ENCODE measurements at places on chromosomes 7 and 10.
A peak's percentile ranks its signal among the peaks of the same experiment; 100 is the strongest.

DNA sequence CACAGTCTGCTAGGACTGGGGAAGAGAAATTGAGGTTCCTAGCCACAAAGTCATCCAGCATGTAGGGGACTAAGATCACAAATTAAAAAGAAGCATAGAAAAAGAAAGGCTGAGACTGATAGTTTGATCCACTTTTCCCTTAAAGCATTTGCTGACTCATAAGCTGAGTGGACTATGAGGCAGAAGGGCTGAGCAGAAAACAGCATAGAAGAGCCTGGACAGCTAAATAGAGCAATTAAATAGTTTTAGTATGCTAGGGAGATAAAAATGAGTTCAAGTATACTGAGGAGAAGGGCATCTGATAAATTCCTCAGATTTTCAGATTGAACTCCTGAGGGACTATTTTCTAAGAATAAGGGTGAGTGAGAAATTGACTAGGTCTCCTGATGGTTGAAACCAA lies 155.9 kb upstream of the EGR2 start:
- no peak for DNase-seq

- no peak for DNase-seq
These were observed 15.9 kb downstream of the ZNF3 start for GRCh38 chr7:100065452-100066186.

- DNase-seq = no peak
These were observed 165.8 kb upstream of the KLF6 start for GRCh38 chr10:3950676-3951275.

- peak; percentile 74 for DNase-seq
These were observed 108.5 kb upstream of the ANLN start for GRCh38 chr7:36280840-36281812.

- no peak for DNase-seq
These were observed 95.9 kb downstream of the ZNRF2 start for GRCh38 chr7:30380294-30380693.

GRCh38 chr10:73965890-73966768 lies 31.8 kb upstream of the VCL start:
- DNase-seq = peak; percentile 98

DNA sequence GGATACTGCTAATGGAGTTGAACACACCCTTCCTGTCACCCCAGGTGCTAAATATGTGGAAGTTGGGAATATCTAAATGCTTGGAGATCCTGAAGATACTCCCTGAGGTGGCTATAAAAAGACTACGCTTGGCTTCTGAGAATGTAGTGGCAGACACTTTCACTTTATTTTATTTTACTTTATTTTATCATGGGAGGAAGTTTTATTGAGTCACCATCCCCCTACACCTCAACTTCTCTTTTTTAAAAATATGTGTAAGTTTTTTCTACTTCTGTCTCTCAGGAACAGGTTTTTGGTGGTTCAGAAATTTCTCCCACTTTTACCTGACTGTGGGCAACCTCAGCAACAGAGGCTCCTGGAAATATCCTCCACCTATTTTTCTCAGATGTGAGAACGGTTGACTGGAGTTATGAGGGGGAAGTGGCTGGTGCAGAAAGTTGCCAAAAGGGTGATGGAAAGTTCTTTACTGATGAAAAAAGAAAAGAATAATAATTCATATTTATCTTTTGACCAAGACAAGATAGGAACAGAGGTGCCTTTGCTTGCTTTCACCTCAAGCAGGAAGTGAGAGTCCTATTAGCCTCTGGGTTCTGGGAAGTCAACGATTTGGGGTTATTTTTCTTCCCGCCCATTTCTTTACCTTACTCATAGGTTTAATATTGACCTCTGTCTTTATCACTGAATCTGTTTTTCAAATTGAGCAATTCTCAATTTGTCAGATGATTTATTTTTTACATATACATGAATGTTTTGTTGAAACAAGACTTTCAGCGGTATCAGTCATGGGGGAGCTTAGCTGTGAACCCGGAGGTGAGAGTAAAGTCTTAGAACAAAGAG lies 103.6 kb downstream of the AHR start:
- no peak for DNase-seq

DNA sequence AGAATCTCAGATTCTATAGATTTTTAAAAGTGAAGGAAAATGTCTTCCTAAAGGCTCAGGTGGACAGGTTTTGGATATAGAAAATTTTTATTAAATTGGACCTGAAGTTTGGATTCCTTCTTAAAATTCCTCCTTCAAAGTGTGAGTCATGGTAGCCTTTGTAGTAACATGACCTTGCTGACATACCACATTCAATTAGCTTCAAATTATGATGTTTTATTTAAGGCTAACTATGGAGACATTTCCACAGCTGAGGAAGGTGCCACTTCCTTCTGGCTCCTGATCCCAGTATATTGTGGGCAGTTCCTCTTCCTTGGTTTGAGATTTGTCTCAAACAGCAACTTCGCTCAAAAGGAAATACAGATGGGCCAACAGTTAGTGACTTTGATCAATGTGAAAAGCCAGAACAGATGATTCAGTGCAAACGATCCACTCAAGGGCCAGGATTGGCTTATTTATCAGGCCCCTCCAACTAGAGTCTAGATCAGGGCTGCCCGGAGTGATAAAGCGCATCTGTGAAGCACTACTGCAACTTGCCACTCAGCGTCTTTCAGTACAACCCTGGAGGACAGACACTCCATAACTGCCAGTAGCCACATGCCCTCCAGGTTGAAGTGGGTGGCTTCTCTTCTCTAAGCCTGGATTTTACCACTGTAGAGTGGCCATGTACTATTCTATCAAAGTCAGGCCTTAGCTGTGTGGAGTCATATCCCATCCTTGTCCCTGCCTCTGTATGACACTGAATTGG lies 573.5 kb downstream of the KIF20B start:
- no peak for DNase-seq

- DNase-seq = peak; percentile 16
These were observed 19.0 kb upstream of the COL1A2 start for GRCh38 chr7:94375691-94376090.

GRCh38 chr7:23343806-23344475 lies 44.8 kb downstream of the MALSU1 start:
- no peak for DNase-seq

- DNase-seq = no peak
These were observed 62.8 kb downstream of the ADARB2 start for GRCh38 chr10:1674501-1674900.

- no peak for DNase-seq
These were observed 41.2 kb downstream of the PARD3 start for GRCh38 chr10:34773636-34774630.

- no peak for DNase-seq
These were observed 32.4 kb downstream of the TMEM243 start for GRCh38 chr7:87187120-87187519.

- DNase-seq = no peak
These were observed 14.5 kb downstream of the PALD1 start for GRCh38 chr10:70492786-70493659.

GRCh38 chr7:15749631-15750030 lies 63.1 kb upstream of the MEOX2 start:
- DNase-seq = no peak

DNA sequence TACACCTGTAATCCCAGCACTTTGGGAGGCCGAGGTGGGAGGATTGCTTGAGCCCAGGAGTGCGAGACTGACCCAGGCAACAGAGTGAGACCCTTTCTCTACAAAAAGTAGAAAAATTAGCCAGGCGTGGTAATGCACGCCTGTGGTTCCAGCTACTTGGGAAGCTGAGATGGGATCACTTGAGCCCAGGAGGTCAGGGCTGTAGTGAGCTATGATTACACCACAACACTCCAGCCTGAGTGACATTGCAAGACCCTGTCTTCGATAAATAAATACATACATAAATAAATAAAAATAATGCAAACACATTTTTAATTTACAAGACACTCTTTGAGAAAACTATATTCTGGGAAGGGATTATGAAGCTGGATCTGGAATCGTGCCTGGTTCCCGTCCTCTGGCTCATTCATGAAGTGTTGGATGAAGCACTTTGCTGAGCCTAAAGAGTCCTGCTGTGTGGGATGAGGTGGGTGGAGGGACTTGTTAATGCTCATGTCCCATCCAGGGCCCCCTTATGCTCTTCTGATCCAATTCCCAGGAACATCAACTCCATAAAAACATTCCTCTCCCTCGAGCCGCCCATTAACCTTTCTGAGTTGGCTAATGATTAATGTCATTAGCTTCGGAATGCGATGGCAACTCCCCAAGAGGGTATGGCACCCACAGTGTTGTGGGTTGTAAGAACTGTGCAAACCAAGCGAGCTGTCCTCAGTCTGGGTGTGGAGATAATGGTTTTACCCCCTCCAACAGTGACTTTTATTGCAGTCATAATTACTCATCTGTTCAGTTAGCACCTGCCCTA lies 236.3 kb downstream of the BAMBI start:
- DNase-seq = peak; percentile 95

DNA sequence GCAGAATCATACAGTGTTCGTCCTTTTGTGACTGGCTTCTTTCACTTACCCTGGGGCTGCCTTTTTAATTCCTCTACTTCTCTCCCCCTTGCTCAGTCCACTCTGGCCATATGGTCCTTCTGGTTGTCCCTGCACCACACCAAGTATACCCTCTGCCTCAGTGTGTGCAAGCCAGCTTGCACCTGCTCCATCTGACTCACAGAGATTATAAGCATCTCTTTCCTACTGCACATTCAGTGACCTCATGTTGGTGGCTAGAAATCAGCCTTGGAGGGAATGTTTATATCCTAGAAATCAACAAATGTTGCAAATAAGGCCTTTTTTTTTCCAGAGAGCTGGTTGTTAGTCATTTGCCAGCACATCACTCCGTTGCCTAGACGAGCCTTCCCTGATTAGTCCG lies 67.5 kb upstream of the C10orf90 start:
- no peak for DNase-seq

DNA sequence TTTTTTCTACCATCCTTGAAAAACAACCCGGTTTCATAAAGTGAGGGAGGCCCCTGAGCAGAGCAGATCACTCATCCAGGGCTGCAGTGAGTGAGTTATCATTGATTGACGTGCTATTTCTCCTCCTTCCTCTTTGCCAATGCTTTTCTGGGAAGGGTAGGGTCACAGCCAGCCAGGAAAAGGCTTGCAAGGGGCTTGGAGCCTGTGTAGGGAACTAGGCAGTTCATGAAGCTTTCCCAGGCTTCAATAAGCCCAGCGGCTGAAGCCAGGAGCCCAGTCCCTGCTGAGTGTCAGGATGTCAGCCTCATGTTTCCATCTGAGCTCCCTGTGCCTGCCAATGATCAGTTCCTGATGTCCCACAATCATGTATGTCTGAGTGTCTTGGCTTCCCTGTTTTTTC lies 584.7 kb downstream of the GALNT17 start:
- no peak for DNase-seq

DNA sequence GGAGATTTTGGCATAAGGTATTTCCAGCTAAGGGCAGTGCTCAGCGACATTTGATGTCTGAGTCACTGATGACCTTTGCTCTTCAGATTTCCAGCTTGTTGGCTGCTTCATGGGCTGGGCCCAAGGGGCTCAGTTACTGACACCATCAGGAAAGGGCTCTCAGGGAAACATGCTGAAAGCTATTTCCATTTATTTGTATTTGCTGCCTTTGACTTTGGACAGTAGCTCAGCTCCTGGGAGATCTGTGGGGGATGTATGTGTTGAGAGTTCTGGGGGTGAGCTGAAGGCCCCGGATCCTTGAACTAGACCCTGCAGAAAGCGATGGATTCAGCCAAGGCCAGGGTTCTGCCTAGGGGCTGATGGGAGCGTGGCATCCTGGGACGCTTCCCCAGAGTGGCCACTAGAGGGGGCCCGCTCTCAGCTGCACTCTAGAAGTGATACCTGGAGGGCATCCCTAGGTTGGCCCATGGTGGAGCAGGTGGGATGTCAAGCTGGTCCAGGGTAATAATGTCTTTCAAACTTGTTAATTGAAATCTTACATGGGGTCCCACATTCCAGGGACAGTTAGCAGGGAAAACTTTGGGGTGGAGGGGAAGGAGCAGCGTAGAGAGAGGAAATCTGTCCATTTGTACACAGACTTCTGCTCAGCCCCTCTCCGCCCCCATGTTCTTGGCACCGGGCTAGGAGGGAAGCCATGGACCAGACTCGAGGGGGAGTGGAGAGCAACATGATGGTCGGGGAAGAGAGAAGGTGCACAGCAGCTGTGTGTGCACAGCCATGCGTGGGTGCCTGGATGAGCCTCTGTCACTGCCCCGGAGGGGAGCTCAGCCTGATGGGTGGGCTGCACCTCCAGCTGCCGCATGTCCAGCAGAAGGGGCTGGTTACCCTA lies 3.0 kb upstream of the BTBD16 start:
- DNase-seq = peak; percentile 33

DNA sequence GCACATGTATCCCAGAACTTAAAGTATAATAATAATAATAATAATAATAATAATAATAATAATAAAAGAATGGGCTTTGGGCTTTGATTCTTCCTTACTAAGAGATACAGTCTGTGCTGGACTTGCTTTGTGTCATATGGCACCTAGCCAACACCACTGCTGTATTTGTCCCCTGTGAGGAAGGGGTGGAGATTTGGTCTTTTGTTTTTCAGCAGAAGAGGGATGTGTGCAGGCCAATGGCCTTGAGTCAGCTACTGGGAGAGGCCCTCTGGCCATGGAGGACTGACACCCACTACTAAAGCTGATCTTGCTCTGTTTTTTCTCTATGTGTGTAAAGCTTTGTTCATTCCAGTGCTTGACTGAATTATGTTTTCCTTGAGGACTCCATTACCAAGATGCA lies 573.0 kb upstream of the PCDH15 start:
- no peak for DNase-seq

DNA sequence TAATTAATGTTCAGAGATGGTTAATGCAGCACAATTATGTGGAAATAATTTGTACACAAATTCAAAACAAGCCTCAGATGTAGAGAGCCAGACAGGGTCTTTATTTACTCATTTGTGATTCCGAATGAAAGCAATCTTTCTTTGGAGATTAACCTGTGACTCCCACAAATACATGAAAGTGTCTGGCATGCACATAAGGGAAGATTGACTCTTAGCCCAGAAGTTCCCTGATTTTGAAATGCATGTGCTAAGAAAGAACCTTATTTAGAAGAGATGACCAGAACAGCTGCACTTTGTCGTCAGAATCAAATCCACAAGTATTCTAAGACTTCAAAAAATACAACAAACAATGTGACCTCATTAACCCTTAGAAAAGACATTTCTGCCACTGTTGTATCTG lies 45.1 kb downstream of the RNLS start:
- DNase-seq = no peak

DNA sequence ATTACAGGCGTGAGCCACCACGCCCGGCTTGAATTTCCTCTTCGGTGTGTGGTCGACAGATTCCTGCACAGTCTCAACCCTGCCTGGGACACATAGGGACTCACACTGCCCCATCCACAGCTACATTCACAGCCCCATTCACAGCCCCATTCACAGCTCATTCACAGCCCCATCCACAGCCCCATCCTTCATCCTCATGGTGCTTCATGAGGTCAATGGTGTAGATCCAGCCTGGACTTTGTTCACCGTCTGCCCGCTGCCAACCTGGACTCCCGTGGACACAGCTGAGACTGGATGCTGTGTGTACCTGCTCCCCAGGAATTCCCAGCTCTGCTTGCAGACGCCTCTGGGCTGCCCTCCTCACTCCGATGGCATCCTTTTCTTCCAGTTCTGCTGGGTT lies 5.2 kb downstream of the IDI2 start:
- no peak for DNase-seq

DNA sequence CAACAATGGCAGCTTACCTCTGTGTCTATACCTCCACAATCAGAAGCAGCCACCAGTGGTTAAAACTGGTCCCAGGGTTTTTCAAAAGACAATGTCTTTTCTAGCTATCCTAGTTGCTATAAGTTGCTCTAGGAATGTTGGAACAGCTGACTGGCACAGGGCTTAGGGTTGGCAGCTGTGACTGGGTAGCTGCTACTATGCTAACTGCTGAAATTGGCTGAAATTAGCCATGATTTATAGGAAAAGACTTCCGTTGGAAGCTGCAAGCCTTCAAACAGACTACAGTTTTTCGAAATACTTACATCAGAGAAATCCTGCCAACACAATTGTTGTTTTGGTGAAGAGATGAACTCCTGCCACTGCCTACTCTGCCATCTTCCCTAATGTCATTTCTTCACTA lies 102.3 kb downstream of the MKX start:
- no peak for DNase-seq

Measured in kidney glomerular epithelial cell (primary cell).